ENCODE measurements at places on chromosomes 1 and 21. TPM values are rescaled to one million over a fixed set of nuclear protein-coding genes. Genes with fewer than 3 reads are reported as not detected.
A peak's percentile ranks its signal among the peaks of the same experiment; 100 is the strongest.

The RGS13 gene
- total RNA-seq = 1.4 TPM

The SIPA1L2 gene
- total RNA-seq = 143 TPM

The BCL2L15 gene
- total RNA-seq = 4.5 TPM

The IQGAP3 gene
- total RNA-seq = 4.2 TPM

The TMPRSS3 gene
- 0.25 TPM for total RNA-seq

The SAMD11 gene
- total RNA-seq = 90.7 TPM

The OR2T35 gene
- not detected for total RNA-seq

The HTR1D gene
- 0.09 TPM for total RNA-seq

GRCh38 chr1:86503406-86504136, 34.8 kb downstream of the CLCA1 start:
- peak; percentile 67 for DNase-seq

- no peak for DNase-seq
Observed at GRCh38 chr1:217106231-217106901, 383.1 kb upstream of the ESRRG start.

DNA sequence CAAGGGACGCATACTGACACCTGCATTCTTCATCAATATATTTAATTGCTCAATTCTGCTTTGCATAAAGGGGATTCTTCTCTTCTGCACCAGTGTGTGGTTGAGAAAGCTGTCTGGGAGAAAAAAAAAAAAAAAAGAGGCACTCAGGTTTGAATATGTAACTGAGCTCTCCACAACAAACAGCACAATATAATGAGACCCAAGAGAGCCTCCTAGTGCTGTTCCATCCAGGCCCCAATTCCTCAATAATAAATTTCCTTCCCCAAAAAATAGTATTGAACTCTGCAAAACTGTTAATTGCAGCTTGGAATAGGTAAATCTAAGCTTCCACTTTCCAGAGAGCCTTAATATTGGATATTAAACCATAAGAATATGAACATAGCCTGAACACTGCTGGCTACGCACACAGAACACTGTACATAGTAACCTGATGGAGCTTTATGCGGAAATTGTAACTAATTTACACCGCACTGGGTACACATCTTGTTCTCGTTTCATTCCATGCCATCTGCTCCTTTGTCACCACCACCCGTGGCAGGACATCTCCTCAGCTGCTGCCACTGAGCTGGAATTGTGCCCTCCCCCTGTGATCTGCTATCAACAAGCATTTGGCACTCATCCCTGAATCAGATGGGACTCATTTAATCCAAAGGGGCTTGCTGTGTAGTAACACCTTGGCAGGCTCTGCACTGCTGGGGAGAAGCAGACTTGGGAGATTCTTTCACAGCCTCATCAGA, 272.0 kb downstream of the HHIPL2 start:
- no peak for DNase-seq

DNA sequence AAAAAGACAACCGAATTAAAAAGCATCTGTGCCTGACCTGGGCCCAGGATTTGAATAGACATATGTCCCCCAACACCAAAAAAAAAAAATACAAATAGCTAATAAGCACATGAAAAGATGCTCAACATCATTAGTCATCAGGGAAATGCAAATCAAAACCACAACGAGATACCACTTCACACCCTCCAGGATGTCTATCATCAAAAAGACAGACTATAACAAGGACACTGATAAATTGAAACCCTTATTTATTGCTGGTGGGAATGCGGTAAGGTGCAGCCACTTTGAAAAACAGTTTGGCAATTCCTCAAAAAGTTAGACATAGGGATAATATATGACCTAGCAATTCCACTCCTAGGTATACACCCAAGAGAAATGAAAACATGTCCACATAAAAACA, 72.3 kb upstream of the CAMK1G start:
- DNase-seq = no peak

- DNase-seq = no peak
Observed at GRCh38 chr1:207839083-207839413, 71.9 kb downstream of the CD34 start.

DNA sequence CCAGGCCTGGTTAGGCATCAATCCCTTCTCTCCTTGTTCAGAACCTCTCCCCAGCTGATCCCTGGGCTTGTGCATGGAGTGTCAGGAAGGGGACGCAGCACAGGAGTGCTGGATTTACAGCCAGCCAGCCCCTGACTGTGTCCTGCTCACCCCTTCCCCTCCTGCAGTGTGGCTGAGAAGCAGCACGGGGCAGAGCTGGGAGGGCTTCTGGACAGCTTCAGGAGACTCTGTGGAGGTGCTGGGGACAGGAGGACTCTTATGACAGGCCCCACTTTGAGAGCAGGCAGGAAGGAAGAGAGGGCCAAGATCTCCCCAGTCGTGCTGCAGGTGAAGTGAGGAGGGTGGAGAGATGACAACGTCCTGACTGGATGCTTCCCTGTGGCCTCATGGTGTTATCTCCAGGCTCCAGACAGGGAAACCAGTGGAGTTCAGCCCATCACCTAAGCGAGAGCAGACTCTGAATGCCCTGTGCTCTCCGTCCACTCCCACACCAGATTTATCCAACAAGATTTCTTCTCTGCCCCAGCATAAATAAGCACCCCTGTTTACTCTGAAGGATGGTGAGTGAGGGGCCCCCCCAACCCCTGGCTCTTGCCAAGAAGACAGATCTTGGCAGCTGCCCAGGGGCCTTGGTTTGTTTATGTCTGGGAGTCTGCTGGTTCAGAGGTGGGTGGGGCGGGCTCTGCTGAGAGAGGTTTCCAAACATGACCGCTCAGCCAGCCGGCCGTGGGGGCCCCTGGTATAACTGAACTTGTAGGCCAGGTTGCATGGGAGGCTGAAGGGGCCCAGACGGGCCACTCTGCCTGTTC, 21.3 kb downstream of the TMCC2 start:
- peak; percentile 68 for DNase-seq

DNA sequence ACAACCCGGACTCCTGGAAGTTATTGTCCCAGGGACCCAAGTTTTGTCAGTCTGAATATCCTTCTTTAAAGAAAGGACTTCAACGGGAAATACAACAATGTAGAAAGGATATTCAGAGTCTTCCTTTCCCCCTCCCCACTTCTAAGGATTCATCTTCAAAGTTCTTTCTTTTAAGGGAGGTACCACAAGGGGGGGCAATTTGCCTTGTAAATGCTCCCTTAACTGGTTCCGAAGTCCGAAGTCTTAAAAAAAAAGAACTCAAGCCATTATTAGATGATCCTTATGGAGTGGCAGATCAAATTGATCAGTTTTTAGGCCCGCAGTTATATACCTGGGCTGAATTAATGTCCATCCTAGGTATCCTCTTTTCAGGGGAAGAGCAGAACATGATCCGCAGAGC, 47.0 kb downstream of the SERINC2 start:
- DNase-seq = no peak

- peak; percentile 43 for DNase-seq
Observed at GRCh38 chr1:222618880-222619596, 1.1 kb downstream of the MIA3 start.

- no peak for DNase-seq
Observed at GRCh38 chr1:41343790-41344699, 17.2 kb upstream of the FOXO6 start.

DNA sequence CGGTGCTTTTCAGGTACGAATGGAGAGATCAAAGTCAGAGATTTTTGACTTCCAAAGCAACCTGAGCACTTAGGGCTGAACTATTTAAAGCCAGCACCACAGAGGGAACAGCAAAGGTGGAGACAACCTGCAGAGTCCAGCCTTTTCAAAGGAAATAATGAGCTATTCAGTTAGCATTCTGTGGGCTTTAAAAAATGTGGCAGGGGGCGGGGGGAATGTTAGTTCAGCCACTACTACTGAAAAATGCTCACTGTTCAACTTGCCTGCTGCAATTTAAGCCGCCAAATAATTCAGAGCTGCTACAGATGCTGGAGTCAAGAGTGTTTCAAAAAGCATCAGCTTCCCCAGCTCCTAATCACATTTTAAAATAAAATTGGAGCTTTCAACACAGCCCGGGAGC, 473.3 kb upstream of the PLXNA2 start:
- DNase-seq = no peak

DNA sequence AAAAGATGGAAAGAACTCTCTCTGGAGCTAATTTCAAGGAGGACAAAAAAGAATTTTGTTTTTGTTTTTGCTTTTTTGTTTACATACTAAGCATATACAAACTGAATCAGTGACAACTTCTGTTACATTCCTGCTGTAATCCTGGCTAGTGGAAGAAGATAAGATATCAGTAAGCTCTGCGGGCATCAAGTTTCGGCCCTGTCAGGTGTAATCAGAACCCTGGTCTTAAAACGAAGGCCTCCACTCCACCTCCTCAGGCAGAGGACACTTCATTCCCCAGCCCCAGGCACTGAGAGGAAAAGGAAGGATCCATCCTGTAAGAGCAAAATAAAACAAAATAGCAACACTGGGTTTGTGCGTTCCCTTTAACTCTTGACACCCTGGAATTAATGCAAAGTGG, 88.9 kb upstream of the ARHGAP29 start:
- DNase-seq = peak; percentile 42

DNA sequence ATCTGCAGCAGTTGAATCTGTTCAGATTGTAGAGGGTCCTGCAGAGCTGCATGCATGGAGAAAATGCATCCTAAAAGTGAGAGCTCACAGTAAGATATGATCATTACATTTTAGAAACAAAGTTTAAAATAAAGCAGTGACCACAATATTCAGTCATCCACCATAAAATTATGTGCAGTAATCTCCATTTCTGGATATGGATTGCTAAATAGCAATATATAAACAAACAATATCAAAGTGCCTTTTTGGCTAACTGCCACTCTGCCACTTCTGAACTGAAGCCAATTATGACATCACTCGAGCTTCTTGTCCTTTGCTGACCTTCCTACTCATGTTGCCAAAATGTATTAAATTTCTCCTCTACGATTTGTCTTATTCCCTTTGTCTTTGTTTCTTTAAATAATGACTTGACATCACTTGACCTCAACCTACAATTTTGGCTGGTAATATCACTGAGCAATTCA, 262.0 kb upstream of the CXADR start:
- no peak for DNase-seq

DNA sequence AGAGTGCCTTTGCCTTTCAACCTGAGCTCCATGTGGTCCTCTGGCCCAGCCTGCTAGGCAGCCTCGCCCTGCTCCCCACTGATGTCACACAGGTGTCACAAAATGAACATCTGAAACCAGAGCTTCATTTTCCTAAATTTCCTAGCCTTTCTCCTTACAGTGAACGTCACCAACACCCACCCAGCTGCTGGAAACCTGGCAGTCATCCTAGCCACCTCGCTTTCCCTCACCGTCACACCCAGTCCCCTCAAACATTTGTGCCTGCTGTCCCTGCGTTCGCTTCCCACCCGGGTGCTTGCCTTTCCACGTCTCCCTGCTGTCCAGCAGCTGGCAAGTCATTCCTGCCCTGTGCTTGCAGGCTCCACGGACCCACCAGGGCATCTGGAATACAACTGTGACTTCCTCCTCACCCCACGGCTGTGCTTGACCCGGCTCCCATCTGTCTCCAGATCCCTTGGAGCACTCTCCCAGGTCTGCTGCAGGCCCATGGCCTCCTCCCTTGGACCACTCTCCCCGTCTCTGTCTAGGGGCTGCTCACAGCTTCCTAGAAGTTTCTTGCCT, 23.5 kb downstream of the ADARB1 start:
- no peak for DNase-seq

DNA sequence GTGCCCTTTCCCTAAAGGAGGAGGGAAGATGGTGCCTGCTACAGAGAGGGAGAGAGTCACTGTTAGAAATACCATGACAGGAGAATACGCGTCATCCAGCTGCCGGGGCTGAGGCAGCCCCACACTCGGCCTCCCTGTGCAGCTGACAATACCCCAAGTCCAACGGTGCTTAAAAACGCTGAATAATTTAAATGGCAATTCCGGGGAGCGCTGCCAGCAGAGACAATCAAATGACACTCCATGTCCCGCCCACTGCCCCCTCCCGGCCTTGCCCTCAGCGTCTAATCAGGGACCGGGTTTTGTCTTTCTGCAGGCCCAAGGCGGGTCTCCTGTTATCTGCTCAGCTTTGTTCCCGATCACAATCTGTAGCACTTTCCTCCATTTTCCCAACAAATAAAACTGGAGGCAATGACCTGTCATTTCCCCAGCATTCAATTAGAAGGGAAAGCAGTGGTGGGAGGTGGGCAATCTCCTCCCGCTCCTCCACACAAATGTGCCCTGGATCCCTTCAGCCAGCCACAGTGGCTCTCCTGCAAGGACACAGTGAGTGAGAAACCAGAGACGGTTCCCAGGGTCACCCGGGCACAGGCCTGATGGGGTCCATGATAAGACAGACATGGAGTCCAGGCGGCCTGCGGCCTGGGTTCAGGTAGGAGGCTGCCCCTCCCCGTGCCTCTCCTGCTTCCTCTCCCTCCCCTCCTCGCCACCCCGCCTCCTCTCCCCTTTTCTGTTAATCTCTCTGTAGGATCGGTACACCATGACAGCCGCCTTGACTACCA, 42.7 kb upstream of the AJAP1 start:
- no peak for DNase-seq

DNA sequence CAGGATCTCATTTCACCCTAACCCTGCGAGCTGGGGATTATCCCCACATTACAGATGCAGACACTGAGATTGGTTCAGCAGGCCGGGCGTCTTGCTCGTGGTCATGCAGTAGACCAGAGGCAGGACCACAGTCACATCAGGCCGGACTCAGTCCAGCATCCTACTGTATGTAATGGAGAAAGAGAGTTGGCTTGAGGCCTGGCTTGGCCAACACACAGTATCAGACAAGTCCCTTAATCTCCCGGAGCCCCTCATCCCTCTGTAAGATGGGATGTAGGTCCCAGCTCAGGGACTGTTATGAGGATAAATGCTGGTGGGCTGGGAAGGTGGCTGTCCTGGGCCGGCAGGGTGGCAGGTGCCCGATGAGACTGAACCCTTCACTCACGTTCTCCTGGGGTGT, 66.1 kb upstream of the ACTL8 start:
- DNase-seq = no peak

DNA sequence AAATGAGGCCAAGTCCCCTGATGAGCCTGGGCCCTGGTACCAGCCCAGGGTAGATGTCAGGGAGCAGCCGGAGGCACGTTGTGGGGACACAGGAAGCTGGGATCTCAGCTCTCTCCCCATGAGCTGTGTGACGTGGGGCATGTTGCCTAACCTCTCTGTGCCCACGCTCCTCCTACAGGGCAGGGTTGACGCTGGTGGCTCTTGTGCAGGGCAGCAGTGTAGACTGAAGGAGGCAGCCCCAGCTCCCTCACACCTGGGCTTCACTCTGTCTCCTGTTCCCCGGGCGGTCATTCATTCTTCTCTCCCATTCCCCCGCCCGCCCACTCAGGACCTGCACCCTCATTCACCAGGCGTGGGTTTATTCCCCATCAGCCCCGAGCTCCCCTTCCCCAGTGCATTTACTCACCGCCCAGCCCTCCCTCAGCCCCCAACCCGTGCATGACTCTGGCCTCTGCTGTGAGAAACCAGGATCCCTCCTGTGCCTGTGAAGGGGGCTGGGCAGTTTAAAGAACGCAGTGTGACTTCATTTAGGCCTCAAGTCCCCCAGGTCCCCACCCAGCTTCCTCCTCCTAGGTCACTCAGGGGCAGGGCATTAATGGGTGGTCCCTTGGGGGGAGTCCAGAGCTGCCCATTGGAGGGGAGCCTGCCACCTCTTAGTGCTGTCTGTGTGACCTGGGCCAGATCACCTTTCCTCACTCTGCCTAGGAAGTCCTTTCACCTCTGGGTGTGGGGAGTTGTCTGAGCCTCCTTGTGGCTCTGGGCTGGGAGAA, 285.7 kb downstream of the PTPRU start:
- DNase-seq = no peak

- DNase-seq = peak; percentile 56
Observed at GRCh38 chr1:200306944-200307754, 102.7 kb downstream of the ZNF281 start.

GRCh38 chr1:5885471-5886139, 106.6 kb downstream of the NPHP4 start:
- no peak for DNase-seq
